Mammary microvascular endothelial cell (primary cell): ENCODE measurements at places on chromosomes 2 and 18. TPM values are rescaled to one million over a fixed set of nuclear protein-coding genes. Genes with fewer than 3 reads are reported as not detected.

CYBRD1 gene
- 9.6 and 10.2 TPM in 2 replicates for total RNA-seq

AGFG1 gene
- 67.0 and 79.0 TPM in 2 replicates for total RNA-seq

RAD51AP2 gene
- not detected in 2 replicates for total RNA-seq

UGT1A8 gene
- not detected in 2 replicates for total RNA-seq

AMER3 gene
- total RNA-seq, result not detected in 2 replicates

TCF23 gene
- not detected in 2 replicates for total RNA-seq

ERICH2 gene
- not detected in 2 replicates for total RNA-seq

MEP1B gene
- total RNA-seq, result not detected in 2 replicates

HOXD13 gene
- not detected in 2 replicates for total RNA-seq

RSAD2 gene
- total RNA-seq, result 15.7 and 16.4 TPM in 2 replicates

LYPD1 gene
- 24.4 and 26.4 TPM in 2 replicates for total RNA-seq

TNP1 gene
- not detected in 2 replicates for total RNA-seq

NXPH2 gene
- not detected in 2 replicates for total RNA-seq

MROH2A gene
- total RNA-seq, result not detected in 2 replicates

IL36RN gene
- not detected in 2 replicates for total RNA-seq

CLHC1 gene
- total RNA-seq, result 0.93 and 1.1 TPM in 2 replicates

C2orf15 gene
- total RNA-seq, result not detected in 2 replicates

FTCDNL1 gene
- 0.93 and 1.9 TPM in 2 replicates for total RNA-seq

SCYGR7 gene
- total RNA-seq, result not detected in 2 replicates

AGXT gene
- total RNA-seq, result not detected in 2 replicates

CRYGD gene
- total RNA-seq, result not detected in 2 replicates

PIEZO2 gene
- total RNA-seq, result 9.5 and 23.7 TPM in 2 replicates

CD8B2 gene
- total RNA-seq, result not detected in 2 replicates

PAX8 gene
- total RNA-seq, result 2.1 and 2.8 TPM in 2 replicates

MCM6 gene
- total RNA-seq, result 32.8 and 34.6 TPM in 2 replicates

EML6 gene
- total RNA-seq, result 0.13 and 0.89 TPM in 2 replicates

GPR55 gene
- not detected in 2 replicates for total RNA-seq

NR4A2 gene
- 0.47 and 0.54 TPM in 2 replicates for total RNA-seq

L3MBTL4 gene
- total RNA-seq, result 1.00 and 2.9 TPM in 2 replicates

IER3IP1 gene
- total RNA-seq, result 18.2 and 19.9 TPM in 2 replicates
